ENCODE measurements at places on chromosomes 12 and 14.

DNA sequence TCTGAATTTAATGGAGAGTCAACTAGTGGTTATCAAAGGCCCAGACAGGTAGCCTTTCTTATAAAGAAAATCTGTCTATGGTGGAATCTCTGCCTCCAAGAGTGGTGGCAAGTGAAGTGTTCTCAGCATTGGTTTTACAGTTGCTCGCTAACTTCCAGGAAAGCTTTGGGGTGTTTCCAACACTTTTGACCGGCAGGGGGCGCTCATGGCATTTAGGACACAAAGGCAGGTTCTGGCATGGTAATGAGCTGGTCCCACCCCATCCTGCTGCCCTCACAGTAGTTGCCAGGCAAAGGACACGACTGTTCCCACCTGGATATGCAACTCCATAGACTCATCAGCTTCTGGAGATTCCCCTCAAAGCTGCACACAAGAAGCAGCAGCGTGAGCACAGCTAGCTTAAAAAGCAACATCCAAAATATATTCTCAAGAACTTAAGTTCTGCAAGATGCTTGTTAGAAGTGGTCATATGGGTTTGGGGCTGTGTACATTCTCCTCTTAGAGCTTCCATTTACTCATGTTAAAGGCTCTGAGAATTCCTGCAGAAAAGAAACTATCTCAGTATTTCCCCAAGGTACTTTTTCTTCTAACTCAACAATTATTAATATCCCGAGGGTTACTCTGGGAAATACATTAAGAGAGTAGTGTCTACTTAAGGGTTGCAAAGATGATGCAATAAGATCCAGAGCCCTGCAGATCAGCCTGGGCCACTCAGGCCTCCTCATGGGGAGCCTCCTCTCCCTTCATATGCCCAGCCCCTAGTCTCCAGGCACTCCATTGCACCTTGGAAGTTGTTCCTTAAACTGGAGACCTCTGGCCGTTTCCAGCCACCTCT, 14.8 kb downstream of the PROX2 start:
- DNase-seq: peak; percentile 83

DNA sequence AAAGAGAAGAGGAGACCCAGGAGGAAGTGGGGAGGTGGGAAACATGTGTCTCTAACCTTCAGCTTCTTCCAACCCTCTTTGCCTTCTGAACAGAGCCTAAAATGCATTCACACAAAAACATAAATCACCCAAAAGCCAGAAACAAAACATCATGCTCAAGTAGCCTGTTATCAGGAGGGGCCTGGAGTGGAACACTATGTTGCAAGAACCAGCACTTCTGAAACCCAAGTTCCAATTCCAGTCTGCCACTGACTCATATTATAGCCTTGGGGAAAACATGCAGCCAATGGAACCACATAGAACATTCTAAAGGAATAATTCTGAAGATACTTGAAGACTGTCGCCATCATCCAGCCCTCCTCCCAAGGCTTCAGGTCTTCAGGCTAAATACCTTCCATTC, 169.8 kb upstream of the PLXNC1 start:
- peak; percentile 88 for DNase-seq

DNA sequence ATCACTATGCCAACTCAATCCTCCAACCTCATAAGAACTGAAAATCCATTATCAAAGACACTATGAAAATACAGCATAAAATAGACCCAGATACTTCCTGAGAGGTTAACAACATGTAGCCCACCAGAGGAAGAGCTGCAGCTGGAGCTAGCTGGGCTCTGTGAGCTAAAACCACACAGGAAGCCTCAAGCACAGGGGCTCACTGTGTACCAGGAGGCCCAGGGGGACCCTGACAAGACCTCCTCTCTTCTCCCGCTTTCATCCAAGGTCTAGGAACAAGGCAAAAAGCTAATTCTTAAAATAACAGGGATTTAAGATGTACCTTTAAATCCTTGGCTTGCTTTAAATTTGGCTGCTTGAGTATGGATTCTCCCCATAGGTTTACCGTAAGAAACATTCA, 53.6 kb downstream of the EIF2S3B start:
- DNase-seq: no peak

- DNase-seq: no peak
Measured at GRCh38 chr12:75853626-75854025, 177.9 kb downstream of the PHLDA1 start.

- DNase-seq: no peak
Measured at GRCh38 chr14:87877877-87878276, 115.1 kb downstream of the GALC start.

DNA sequence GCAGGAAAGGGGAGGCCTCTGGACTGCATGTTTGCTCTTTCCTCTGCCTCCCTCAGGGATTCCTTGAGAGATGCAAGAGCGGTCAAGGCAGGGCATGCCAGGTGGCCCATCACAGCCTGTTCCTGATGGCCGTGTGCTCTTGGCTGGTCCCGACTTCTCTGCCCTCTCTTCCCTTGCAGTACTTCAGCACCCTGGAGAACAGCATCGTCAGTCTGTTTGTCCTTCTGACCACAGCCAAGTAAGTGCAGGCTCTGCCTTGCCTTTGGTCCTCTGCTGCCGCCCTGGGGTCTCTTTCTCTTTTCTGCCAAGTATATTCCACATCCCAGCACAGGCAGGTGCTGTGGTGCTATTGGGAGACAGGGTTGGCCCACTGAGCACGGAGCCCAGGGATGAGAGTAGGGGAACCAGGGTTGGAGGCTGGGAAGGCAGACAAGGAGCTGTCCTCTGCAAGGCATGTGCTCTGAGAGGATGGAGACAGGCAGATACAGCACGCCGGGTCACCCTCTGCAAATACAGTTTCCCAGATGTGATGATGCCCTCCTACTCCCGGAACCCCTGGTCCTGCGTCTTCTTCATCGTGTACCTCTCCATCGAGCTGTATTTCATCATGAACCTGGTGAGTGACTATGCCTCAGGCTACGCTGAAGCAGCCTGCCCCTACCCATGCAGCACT, 51.9 kb downstream of the TPCN1 start:
- DNase-seq: peak; percentile 7

DNA sequence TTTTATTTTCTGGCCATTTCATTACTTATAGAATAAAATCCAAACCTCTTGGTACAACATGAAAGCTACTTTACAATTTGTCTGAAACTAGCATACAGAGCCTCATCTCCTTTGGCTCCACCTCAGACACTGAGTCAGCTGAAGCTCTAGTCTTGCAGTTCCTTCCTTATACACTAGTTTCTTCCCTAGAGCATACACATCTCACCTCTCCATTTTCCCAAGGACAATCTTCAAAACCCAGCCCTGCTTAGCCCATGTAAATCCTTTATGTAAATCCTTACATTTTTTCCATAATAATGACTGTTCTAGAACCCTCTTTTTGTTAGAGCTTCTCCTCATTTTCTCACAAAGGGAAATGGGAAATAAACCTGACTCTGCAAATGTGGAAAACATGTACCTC, 463.4 kb downstream of the SLC16A7 start:
- no peak for DNase-seq

Measured in AG10803 (cell line).